D721Med (cell line): ENCODE measurements at places on chromosomes 7 and 10.

GRCh38 chr10:110498087-110498981, 627 bp downstream of the DUSP5 start:
- DNase-seq, result no peak

DNA sequence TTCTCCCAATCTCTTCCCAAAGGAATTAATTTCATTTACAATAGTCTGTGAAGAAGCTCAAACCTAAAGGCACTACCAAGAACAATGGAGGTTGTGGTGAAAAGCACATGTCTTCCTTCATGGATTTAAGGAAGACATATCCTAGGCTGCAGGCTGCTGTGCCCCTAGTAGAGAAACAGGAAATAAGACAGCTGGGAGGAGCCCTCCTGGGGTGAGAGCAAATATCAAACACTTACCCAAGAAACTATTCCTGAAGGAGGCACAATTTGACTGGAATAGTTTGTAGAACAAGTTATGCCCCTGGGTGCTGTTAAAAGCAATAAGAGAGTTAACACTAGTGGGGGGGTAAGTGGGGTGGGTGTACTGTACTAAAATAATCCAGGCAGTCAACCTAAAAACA, 30.1 kb downstream of the PDZD8 start:
- DNase-seq, result no peak

- DNase-seq, result no peak
These were observed 137.9 kb downstream of the ANKRD30A start for GRCh38 chr10:37263304-37263703.

- DNase-seq, result no peak
These were observed 536.9 kb downstream of the DNAJB6 start for GRCh38 chr7:157873664-157874063.

DNA sequence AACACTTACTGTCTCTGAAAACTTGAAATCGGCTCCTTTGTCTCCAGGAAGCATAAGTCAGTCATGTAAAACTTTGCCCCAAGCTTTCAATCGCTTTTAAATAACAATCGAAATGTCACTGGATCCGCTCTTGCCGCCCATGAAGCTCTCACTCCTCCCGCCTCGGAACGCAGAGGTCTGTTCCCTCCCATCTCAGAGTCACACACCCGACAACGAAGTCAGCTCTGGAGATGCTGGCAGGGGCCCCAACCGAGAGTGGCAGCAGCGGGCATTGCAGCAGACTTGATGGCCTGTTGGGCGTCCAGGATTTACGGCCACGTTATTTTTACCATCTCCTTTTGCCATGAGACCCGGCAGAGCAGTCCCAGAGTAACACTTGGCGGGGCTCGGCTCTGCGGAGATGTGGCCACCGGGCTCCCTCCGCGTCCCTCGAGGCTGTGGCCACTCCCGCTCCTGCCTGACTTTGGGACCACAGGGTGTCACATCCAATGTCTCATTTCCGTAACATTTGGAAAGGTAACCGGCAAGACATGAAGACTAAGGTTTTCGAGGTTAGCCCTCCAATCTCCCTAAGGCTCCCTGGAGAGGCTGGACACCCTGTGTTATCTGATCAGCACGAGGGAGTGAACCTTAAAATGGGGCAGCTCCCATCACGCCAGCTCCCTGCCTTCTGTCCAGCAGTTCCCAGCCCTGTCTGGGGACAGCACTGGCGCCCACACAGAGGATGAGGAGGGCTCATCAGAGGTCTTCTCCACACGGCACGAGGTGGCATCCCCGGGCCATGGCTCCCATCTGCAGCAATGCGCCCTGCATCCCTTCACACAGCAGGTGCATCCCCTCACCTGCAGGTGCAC, 62.8 kb upstream of the ADGRA1 start:
- DNase-seq, result no peak

DNA sequence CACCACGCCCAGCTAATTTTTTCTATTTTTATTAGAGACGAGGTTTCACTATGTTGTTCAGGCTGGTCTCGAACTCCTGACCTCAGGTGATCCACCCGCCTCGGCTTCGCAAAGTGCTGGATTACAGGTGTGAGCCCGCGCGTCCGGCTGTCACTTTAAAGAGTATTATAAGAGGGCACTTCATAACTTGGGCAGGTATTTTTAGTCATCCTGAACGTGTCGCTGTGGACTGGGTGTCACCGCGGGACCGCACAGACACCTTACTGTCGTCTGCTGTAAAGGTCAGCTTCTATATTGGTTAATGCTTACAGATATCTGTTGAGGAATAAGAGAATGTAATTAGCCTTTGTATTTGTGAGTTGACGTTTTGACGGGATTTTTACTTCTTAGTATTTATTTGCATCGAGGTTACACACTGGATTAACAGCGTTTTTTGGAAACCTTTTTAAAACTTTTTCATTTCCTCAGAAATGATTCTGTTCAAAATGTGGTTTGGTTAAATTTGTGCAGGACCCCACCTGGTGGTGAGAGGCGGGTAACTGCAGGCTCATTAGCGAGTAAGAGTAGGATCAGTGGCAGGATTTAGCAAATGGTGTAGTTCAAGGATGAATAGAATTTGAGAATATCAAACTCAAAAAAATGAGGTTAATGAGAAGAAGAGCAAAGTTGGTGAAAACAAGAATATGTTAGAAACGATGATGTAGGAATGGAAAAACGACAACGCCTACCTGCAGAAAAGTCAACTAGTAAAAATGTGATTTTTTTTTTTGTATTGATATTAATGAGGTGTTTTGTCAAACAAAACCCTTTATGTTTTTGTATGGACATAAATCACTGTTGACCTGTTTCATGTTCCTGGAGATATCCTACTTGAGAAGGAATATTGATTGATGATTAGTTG, 3.2 kb downstream of the DNAJB6 start:
- peak; percentile 65 for DNase-seq

DNA sequence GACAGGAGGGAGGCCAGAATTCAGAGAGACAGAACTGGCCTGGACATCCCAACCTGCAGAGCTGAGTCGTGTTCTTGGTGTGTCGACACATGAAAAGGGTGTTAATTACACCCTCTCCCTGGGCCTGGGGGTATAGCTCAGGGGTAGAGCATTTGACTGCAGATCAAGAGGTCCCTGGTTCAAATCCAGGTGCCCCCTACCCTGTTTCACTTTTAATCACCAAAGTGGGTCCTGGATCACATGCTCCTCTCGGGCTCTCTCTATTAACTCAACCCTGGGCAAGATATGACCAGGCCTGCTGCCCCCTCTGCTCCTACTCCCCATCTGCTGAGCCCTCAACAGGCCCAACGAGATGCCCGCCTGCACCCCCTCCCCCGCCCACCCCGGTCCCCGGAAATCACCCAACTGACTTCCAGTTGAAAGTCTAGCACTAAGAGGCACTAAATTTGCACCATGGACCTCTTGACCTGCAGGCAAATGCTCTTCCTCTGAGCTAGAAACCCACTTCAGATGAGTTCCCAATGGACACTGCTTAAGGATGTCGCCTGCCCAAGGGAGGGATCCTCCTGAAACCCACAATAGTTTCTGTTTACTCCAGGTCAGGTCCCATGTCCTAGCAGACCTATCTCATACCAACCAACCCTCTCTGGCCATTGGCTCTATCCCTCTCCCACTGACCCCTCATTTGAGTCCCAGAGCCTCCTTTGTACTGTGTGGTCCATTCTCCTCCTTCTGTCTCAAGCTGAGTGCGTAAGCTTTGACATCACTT, 137.6 kb downstream of the ZNF467 start:
- no peak for DNase-seq

- no peak for DNase-seq
These were observed 178.0 kb upstream of the FAM3C start for GRCh38 chr7:121574109-121574508.

DNA sequence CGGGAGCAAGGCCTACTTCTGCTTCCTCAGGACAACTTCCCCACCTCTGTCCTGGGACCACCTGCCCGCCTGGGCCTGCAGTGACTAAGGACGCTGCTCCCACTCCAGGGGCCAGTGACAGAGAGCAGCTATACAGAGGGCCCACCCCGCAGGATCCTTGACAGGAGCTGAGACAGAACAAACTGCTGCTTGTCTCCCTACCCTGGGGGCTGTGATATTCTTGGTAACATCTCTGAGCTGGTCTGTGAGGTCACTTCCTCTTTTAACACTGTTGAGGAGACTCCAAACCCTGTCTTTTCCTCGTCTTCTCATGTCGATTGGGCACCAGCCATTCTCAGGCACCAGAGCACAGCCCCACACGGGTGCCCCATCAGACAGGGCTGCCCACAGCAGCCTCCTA, 6.9 kb upstream of the MRPS24 start:
- no peak for DNase-seq

DNA sequence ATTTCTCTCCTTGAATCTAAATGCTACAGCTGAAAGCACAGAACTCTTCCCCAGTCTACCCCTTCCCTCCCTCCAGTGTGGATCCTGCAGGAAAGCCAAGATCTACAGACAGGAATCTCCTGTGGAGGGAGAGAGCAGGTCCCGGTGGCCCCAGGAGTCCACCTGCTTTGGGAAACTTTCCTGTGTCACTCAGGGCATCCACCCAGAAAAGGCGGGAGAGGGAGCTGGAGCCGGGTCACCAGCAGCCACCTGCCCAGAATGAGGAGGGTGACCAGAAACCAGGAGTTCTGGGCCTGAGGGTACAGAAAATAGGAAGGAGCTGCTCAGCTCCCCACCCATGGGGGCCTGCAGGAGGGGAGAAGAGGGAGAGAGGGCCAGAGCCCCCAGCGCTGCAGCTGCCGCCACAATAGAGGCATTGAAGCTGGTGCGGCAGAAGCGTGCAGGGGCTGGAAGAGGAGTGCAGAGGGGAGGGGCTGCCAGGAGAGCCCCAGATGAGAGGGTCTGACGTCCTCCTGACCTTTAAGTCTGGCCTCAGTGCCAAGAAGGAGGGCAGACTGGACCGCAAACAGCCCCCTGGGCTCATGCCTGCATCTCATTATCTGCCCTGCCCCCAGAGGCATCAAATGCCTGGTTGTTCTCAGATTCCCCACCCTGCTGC, 56.3 kb upstream of the TMEM72 start:
- DNase-seq, result no peak

GRCh38 chr7:158372400-158373342, 215.0 kb downstream of the PTPRN2 start:
- peak; percentile 65 for DNase-seq

DNA sequence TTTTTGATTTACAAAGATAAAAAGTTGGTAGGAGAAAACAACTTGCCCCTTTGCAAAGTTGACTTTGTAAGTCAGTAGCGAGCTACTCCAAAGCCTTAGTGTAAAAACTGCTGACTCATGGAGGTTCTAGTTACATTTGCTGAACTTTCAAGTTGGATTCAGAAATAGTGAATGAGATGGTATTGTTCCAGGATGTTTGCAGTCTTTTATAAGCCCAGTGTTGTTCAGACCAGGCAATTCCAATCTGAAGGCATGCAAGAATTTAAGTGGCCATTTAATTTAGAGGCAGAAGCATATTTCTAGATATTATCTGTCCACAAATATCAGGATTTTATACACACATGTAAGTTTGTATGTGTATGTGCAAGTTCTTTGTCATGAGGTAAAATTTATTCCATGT, 21.6 kb downstream of the TES start:
- DNase-seq, result no peak

- no peak for DNase-seq
These were observed 186.1 kb downstream of the WDR37 start for GRCh38 chr10:1241973-1242935.

DNA sequence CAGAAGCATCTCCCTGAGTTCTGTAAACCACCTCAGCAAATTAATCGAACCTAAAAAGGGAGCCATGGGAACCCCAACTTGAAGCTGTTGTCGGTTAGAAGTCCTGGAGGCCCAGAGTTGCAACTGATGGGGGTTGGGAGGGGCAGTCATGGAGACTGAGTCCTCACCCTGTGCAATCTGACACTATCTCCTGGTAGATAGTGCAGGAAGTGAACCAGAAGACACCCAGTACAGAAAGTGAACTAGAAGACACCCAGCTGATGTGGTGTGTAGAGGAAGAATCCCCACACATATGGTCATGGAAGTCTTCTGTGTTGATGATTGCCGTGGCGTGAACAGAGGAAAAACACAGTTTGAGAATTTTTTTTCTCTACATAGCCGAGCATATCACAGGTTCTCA, 58.8 kb upstream of the SRRM3 start:
- DNase-seq, result no peak

GRCh38 chr7:25712500-25712899, 439.5 kb upstream of the NFE2L3 start:
- DNase-seq, result no peak

GRCh38 chr7:148276314-148277041, 314.1 kb upstream of the C7orf33 start:
- DNase-seq, result no peak

- DNase-seq, result no peak
These were observed 175.0 kb downstream of the REEP3 start for GRCh38 chr10:63696205-63696604.

DNA sequence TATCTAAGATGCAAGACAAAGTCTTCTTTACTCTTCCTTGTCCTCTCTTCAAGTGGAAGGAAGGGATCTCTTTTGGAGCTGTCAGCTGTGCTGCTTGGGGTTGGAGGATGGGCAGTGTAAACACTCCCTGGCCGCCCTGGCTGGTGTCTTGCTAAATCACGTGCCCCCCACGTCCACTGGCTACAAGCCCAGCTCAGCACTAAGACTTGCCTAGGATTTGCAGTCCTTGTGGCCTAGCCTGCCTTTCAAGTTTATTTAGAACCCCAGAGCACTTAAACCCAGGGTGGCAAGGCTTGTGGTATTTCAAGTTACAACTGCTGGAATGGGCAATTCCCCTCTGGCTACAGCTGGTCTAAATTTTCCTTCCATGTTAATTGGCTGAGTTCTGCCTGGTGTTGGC, 272.4 kb upstream of the MYO3A start:
- DNase-seq, result no peak

DNA sequence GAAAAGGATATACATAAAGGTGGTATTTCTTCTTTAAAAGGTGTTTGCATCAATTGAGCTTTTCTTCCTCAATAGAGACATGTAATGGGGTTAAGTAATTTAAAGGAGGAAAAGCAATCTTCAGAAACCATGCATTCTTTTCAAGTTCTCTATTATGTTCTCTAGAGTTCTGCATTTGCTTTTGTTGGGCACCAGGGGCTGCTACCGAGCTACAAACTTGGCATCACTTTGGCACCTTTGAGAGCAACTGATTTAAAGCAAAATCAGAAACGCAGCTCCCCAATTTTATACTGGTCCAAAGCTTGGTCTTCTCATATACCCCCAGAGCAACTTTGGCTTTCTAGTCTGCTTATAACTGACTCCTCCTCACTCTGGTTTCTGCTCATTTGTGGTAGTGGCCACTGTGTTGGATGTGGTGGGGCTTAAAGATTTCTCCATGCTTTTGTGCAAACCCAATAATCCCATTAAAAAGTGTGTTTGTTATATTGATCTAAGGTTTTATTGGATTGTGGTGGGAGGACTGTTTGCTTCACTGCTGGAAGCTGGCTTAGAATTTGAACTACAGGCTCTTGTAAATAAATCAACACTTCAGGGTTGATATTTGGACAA, 712.1 kb downstream of the PHTF2 start:
- DNase-seq, result no peak

DNA sequence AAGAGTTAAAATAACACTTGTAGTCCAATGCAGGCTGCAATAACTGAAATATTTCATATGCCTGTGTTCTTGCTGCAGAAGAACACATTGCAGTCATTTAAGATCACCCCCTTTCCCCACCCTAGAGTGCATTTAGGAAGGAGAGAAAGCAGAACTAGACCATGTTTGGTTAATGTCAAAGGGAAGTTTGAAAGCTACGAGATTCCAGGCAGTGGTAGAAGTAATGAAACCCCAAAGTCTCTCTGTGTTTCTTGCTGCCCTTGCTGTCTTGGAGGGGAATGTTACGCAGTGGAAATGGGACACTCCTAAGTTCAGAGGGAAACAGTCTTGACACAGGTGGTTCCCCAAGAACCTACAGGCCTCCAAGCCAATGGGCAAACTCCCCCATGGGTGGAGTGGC, 242.9 kb downstream of the PTEN start:
- no peak for DNase-seq
